ENCODE measurements at places on chromosomes 16 and 17.
A peak's percentile ranks its signal among the peaks of the same experiment; 100 is the strongest.

DNA sequence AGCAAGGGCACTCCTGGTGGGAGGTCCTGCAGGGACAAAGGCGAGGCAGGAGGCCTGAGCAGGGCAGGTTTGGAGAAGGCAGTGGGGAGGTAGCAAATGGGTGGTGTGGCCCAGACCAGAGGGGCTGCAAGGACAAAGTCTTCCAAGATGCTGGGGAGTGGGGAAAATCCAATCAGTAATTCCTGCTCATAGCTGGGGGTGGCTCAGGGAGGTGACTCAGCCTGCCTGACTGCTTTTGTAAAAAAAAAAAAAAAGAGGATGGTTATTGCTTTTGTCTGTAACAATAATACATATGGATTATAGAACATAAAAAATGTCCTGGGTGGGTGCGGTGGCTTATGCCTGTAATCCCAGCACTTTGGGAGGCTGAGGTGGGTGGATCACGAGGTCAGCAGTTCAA is 5.2 kb downstream of the IL34 start:
- no peak for DNase-seq

DNA sequence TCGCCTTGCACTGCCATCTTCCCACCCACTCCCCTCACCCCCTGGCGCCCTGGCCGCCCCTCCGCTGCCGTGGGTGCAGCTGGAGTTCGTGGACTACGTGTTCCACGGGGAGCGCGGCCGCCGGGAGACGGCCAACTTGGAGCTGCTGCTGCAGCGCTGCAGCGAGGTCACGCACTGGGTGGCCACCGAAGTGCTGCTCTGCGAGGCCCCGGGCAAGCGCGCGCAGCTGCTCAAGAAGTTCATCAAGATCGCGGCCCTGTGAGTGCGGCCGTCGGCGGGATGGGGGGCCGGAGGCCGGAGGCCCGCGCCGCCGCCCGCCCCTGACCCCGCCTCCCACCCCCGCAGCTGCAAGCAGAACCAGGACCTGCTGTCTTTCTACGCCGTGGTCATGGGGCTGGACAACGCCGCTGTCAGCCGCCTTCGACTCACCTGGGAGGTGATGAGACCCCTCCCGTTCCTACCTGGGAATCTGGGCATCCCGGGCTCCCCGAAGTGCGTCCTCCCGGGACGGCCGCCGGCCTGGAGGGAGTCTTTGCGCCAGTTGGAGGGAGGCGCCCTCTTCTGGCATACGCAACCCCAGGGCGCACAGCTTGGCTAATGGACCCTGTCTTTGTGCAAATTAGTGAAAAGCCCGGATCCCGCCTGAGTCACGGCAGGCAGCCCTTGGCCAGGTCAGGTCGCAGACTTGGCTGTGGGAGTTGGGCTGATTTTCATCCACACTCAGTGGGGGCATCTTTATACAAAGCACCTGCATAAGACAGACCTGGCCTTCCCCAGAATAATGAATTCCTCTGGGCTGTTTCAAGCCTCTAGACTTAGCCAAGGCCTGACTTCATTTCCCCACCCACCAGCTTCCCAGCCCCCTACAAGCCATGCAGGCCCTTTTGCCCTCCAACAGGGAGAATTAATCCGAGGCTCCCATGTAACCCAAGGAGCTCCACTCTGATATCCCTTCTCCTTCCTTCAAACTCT is 14.3 kb downstream of the RAPGEFL1 start:
- DNase-seq = peak; percentile 48

GRCh38 chr16:5234295-5235050 is 136.9 kb upstream of the EEF2KMT start:
- no peak for DNase-seq

GRCh38 chr17:75319904-75320691 is 30.9 kb upstream of the SLC25A19 start:
- DNase-seq = no peak

- DNase-seq = no peak
Measured at GRCh38 chr17:74816905-74817620, 40.9 kb upstream of the NAT9 start.

GRCh38 chr17:42284024-42284369 is 4.3 kb upstream of the STAT5A start:
- no peak for DNase-seq

DNA sequence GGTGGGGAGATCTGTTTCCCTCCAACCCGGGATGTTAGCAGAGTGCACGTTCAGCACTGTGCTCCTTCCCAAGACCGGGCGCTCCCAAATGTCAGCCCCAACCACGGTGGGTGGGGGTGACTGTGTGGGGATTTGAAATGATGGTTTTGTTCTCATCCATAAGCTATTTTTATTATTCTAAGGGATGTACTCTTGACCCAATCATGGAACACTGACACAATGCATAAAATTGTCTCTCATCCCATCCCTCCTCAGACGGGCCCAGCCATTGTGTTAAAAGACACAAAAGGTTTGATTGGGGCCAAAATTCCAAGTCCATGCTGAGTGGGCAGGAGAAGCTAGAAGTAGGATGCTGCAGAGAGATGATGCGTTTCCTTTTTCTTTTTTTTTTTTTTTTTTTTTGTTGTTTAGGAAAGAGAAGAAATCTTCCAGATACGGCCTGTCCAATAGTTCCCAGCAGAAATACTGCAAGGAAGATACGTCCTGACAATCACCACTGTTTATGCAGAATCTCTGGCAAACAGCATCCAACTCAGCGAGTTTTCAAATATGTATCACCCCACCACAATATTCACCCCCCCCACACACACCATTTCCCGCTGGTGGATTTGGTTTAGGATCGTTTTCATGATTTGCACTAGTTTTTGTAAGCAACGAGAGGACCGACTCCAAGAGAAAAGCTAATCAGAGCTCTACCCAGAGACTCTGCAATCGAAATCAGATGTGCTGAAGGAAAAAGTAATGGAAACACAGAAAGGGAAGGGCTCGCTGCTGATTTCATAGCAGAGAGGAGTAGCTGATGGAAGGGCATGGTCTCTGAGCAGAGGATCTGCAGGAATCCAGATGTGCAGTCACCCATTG is 163.5 kb upstream of the DYNLRB2 start:
- no peak for DNase-seq

GRCh38 chr17:76538281-76538931 is 897 bp upstream of the CYGB start:
- no peak for DNase-seq

DNA sequence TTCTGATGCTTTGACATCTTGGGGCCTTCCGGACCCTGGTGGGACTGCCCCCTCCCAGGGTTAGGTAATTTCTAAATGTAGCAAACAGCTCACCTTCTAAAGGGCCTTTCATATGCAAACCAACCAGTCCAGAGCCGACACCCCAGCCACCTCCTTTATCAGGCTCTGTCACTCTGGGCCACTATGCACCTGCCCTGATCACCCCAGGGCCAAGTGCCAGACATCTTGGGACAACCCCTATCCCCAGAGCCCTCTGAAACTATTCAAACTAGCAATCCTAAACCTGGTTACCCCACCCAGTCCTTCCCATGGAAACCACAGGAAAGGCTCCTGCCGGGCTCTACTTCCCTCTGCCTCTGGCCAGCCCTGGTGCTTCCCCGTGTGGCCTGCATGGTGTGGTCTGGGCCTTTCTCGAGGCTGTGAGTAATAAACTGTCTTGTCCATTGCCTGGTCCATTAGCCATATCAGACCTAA is 91.2 kb upstream of the TNRC6C start:
- no peak for DNase-seq

GRCh38 chr16:55835581-55835980 is 2.7 kb upstream of the CES1 start:
- DNase-seq = no peak

All from NCI-H1092 treated with DMSO at 0.1 percent for 48 hours (cell line).